Effector CD4-positive, alpha-beta T cell (primary cell): ENCODE measurements at places on chromosomes 2 and 18.

- no peak for DNase-seq
Observed at GRCh38 chr2:68032702-68033101, 30.1 kb downstream of the C1D start.

DNA sequence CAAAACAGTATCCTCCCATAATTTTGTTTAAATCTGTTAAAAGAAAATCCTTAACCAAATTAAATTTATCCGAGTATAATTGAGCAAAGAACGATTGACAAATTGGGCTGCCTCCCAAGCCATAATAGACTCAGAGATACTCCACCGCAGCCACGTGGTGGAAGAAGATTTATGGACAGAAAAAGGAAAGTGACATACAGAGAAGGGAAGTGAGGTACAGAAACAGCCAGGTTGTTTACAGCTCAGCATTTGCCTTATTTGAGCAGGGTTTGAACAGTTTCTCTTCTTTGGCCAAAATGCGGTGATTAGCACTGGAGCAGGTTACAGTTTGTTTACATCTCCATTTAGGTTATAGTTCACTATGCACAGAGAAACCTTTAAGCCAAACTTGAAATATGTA lies 60.8 kb downstream of the KYNU start:
- no peak for DNase-seq

- no peak for DNase-seq
Observed at GRCh38 chr2:201929281-201930026, 104.2 kb upstream of the FZD7 start.

DNA sequence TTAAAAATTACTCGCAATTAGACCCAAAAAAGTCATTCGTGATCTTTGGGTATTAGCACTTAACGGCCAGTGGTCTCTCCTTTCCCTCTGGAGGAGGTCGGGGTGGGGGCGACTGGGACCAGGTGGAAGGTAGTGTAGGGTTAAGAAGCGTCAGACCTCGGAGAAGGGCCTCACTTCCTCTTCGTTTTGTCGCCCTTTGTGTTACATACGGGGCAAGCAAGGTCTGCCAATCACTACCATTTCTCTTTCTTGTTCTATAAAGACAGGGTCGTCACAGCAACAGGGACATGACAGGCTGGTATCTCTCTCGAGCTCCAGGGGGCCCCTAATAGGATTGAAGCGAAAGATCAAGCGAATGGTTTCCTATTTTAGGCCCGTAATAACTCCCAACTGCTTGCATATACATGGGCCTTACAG lies 136.6 kb downstream of the INSIG2 start:
- DNase-seq: no peak

GRCh38 chr2:223182356-223182755 lies 130.4 kb downstream of the KCNE4 start:
- DNase-seq: no peak

DNA sequence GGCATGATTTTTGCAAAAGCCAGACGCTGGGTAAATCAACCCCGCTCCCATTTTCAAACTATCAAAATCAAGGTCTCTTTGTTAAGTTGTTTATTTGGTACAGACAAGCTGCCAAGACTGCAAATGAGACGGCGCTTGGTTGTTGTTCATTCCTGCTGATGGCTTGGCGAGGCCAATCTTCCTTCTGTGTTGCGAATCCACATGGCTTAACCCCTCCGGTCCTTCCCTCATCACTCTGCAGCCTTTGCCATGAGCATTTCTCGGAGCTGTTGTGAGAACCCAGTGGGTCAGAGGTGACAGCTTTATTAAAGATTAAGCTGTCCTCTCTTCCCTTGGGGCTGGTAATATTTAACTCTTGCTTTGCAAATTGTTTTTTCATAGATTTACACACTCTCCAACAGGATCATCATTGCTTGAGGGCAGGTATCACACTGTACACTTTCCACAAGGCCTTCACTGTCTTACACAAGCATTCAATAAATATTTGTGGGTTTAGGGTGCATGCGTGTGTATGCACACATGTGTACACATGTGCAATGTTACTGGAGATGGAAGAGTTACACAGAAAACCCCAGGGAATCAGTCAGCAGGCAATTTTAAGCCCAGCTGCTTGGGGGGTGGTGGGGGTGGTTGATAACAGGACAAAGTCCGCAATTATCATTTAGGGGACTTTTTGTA lies 27.8 kb upstream of the KCNF1 start:
- DNase-seq: no peak

DNA sequence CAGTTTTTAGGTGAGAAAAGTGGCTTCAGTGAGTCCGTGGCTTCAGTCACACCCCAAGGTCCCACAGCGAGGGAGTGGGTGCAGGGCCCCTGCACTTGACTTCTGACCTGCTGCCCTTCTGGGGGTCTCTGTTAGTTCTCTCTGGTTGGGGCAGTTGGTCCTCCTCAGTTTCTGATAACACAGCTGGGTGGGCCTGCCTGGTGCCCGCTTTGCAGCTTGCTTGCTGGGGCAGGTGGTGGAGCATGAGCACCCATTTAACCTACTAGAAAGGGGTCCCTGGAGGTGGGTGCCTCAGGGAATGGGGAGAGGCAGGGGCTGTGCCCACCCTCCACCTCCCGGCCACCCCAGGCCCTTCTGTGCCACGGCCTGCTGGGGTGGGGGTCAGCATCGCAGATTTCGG lies 83.2 kb downstream of the ASB1 start:
- DNase-seq: no peak

DNA sequence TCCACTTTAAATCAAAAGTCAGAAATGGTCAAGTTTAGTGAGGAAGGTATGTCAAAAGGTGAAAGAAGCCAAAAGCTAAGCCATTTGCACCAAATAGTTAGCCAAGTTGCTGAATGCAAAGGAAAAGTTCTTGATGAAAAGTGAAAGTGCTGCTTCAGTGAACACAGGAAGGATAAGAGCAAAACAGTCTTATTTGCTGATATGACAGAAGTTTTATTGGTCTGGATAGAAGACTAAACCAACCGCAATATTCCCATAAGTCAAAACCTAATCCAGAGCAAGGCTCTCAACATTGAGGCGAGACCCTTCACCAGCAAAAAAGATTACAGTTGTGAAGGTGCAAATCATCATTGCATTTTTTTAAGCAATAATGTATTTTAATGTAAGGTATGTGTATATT lies 496.5 kb upstream of the LRATD1 start:
- DNase-seq: no peak

DNA sequence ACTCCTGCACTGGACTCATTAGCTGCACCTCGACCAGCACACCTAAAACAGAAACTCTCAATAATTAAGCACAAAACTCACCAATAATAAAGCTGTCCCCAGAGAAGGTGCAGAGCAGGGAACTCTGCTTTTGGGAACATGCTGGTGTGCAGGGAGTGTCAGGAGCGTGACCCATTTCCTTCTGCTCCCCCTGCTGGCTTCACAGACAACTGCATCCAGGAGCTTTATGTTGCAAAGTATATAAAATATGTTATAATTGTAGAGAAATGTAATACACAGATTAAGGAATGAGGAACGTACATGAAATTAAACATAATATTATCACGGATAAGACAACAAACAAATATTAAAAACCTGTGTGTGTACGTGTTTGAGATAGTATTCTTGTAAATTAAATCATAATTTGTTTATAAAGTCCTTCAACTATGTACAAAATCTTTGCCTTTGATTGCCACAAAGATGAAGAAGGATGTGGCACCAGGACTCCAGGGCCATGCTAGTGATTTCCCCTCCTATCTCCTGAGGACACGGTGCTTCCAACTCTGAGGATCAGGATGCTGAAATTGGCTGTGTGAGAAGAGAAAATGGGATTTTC lies 68.6 kb upstream of the MAL start:
- peak; percentile 32 for DNase-seq
